ENCODE measurements at places on chromosomes 4 and X.
A peak's percentile ranks its signal among the peaks of the same experiment; 100 is the strongest.

- peak; percentile 25 for DNase-seq
Measured at GRCh38 chr4:184856277-184856609, 30.5 kb upstream of the ACSL1 start.

DNA sequence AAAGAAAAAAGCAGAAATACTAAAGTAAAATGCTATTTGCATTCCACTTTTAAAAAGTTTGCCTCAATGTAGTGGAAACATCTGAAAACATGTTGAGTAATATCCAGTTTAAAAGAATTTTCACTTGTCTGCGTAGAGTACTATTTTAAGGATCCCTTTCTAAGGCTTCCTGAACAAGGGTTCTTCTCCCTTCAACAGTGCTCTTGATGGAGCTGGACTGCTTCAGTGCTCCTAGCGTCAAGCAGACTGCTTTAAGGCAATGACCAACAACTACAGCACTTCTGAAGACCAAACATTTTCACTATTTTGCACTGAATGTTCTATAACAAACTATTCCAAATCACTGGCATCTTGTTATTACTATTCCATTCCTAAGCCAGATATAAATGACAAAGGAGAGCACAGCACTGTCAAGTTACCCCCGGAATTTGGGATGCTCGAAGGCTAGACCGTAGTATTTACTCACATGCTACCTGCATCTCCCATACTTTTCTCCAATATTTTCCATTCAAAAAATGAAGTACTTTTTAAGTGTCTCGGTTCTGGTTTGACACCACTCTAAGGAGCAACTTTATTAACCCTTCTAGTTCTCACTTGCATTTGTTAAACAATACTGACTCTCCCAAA, 36.1 kb downstream of the TMEM165 start:
- no peak for DNase-seq

DNA sequence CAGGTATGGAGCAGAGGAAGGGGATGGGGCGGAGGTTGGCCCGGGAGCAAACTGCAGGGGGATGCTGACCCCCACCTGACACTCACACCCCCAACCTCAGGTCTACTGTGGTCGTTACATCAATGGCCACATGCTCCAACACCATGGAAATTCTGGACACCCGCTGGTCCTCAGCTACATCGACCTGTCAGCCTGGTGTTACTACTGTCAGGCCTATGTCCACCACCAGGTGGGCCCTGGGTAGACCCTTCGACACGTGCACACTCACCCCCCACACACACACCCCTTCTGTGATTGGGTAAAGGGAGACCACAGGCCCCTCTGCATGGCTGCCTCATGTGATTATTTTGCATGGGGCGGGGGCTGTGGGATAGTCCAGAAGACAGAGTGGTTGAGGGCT, 2.2 kb upstream of the ERAS start:
- DNase-seq: no peak

DNA sequence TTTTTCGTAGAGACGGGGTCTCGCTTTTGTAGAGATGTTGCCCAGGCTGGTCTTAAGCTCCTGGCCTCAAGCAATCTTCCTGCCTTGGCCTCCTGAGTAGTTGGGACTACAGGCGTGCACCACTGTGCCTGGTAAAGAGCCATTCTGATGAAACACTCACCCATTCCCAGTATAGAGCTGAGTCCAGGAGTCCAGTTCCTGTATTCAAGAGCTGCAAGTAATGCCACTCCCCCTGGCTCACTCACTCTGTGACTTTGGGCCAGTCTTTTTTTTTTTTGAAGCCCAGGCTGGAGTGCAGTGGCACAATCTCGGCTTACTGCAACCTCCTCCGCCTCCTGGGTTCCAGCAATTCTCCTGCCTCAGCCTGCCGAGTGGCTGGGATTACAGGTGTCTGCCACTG, 3.5 kb downstream of the CCDC22 start:
- DNase-seq: no peak

GRCh38 chr4:6465955-6466354, 6.5 kb downstream of the PPP2R2C start:
- DNase-seq: no peak

GRCh38 chrX:44817029-44817428, 26.8 kb upstream of the DUSP21 start:
- DNase-seq: no peak

- no peak for DNase-seq
Measured at GRCh38 chr4:156472624-156473023, 499.0 kb downstream of the PDGFC start.

- no peak for DNase-seq
Measured at GRCh38 chr4:10061650-10062415, 40.5 kb upstream of the SLC2A9 start.

GRCh38 chrX:137101273-137101990, 67.6 kb upstream of the GPR101 start:
- no peak for DNase-seq

DNA sequence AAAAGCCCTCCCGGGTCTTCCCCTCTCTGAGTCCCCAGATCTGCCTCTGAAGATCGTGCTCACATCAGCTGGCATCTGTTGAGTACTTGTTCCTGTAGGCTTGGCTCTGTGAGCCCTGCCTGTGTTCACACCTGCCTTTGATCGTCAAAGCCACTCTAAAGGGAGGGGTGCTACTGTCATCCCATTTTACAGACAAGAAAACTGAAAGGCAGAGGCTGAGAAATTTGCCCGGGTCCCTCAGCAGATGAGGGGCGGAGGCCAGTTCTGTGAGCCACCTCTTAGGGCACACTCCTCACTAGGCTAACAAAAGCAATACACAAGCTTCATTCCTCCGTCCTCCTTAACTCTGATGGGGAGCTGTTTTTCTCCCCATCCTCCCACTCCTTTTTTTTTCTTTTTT, 655 bp downstream of the CYTL1 start:
- no peak for DNase-seq

- no peak for DNase-seq
Measured at GRCh38 chrX:97189668-97190067, 306.0 kb downstream of the RPA4 start.

DNA sequence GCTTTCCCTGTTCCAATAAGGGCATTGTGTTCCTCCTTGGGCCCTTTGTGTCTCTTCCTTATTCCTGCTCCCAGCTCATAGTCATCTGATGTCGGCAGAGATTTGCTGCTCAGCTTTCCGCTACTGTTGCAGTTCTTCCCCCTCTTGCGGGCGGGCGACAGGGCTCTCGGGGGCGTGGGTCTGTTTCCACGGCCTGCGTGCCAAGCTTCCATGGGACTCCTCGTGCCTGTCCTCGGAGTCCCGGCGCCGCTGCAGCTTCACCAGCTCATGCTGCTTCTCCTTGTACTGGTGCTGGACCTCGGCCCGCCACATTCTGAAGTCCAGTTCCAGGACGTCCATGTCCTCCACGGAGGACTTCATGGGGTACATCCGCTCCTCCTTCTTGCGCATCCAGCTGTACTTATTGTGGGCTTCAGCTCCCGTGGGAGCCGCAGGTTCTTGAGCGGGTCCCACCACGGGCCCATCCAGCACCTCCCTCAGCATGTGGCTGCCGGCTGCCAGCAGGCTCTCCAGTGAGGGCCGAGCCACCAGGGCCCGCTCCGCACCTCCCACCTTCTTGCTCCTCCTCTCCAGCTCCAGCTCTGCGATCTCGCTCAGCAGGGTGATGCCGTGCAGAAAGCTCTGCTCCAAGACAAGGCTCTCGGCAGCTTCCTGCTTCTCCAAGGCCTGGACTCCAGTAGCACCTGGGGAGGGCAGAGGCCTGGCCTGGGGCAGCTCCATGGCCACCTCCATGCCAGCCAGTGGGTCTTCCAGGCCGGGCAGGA, 74.1 kb upstream of the UCP1 start:
- no peak for DNase-seq

- no peak for DNase-seq
Measured at GRCh38 chr4:83772685-83773084, 236.8 kb downstream of the GPAT3 start.

- DNase-seq: peak; percentile 68
Measured at GRCh38 chr4:102625232-102625930, 124.2 kb downstream of the NFKB1 start.

Measured in GM20000 (cell line).